AG09309 (cell line): ENCODE measurements at places on chromosomes 1 and 21.
A peak's percentile ranks its signal among the peaks of the same experiment; 100 is the strongest.

GRCh38 chr1:163163163-163163562 is 39.6 kb downstream of the RGS5 start:
- no peak for DNase-seq

DNA sequence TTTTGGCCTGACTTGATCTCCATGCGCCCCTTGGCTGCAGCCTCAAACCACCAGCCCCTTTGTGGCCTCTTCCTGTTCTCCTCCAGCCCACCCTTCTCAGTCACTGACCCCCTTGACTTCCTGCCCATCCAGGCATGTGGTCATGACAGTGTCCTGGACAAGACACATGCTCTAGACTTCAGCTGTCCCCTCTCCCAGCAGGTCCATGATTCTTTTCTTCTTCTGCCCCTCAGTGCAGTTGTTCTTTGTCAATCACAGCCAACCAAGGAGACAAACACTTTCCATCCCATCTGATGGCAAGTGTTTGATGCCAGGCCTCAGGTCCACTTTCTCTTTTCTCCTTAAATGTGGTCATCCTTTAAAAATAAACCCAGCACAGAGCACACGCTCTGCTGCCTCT is 49.7 kb downstream of the SYT6 start:
- DNase-seq: no peak

- DNase-seq: no peak
Observed at GRCh38 chr1:57235730-57236510, 187.9 kb downstream of the DAB1 start.

- no peak for DNase-seq
Observed at GRCh38 chr1:225460737-225461532, 33.1 kb upstream of the LBR start.

DNA sequence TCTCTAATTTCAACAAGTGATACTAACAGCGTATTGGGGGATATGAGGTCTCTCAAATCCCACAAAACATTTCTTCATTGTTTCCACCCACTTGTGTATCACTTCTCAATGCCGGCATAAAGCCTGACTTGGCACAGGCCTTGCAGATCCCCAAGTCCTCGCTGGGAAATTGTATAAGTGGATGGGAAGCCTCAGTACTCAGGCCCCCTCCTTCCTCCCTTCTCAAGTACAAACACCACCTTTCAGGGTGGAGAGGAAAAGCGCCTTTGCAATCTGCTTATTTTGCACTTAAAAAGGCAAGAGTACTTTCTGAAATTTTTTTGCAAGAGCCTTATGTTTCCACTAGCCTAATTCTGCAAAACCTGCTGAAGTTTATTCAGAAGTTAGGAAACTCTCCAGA is 25.8 kb upstream of the KLHDC8A start:
- no peak for DNase-seq

- DNase-seq: peak; percentile 38
Observed at GRCh38 chr1:200856716-200857357, 15.9 kb upstream of the GPR25 start.

- no peak for DNase-seq
Observed at GRCh38 chr1:229434005-229434640, at the start of gene ACTA1. TSS of gene ACTA1 (minus strand) at chr1:229434094. CDS start at chr1:229433115, 979 bp downstream.

GRCh38 chr21:39125752-39126485 is 57.3 kb downstream of the PSMG1 start:
- no peak for DNase-seq

GRCh38 chr1:173440430-173440829 is 36.7 kb upstream of the PRDX6 start:
- no peak for DNase-seq

- no peak for DNase-seq
Observed at GRCh38 chr21:32452641-32453040, 40.1 kb downstream of the EVA1C start.

DNA sequence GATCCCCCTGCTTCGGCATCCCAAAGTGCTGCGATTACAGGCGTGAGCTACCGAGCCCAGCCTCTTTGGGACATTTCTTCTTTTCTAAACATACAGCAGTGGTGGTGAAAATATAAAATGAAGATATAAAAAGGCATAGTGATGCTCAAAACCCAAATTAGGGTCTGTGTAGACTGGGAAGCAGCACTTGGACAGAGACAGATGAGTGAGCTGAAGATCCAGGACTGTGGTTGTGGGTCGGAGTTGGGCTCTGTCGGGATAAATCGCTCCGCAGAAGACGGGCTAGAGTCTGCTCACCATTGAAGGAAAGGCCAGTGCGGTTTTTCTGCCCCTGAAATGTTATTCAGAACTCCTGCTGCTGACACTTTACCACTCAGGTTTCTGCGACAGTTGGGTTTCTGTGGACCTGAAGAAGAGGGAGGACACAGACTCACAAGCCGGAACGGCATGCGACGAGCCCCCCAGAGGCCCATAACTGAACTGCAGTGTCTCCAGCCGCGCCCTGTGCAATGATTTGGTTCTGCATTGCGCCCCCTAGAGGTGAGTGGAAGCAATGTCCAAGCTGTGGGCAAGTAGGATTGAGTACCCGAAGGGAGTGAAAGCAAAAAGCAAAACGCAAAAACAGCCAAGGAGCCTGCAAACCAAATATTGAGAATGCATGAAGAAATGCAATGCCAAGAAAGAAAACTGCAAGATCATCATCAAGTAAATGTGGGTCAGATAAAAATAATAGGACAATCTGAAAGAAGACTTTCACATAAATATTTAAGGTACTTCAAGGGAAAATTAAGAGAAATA is 66.6 kb downstream of the GABPA start:
- DNase-seq: peak; percentile 42

- DNase-seq: peak; percentile 96
Observed at GRCh38 chr1:171292799-171293198, 21.2 kb upstream of the FMO4 start.

DNA sequence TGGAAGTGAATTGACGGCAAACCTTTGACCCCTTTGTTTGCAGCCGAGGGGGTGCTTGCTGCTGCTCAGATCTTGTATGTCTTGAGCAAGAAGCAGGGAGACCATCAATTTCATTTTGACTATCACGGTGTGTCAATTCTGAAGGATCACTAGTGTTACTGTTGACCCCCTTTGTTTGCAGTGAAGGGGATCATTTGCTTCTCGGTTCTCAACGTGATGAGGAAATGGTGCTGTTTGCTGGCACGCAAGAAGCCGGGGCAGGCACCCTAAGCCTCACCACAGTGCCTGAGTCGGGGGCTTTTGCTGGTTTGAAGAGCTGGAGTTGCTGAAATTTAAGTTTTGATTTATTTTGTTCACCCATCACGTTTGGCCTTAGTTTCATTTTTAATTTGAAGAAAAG is 7.5 kb downstream of the RBM15 start:
- no peak for DNase-seq

DNA sequence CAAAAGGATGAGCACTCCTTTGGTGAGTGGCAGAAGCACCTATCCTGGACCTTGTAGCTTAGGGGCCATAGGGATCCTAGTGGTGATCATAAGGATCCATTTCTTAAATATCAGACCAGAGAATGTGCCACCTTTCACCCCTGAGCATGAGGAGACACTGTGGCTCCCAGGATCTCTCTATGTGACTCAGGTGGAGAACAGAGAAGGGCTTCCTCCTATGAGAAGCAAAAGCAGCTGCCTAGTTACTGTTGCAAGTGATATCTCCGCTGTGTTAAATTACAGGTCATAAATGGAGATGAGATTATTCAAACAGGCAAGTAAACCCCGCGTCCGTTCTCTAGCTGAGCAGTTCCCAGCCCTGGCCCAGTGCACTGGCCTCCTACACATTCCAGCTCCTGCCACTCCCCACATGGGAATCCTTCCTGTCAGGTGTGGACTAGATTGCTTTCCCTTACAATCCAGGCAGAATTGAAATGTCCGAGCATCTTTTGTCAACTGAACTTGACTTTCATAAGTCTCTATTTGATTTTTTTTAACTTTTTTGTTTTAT is 26.3 kb downstream of the CLEC20A start:
- no peak for DNase-seq

DNA sequence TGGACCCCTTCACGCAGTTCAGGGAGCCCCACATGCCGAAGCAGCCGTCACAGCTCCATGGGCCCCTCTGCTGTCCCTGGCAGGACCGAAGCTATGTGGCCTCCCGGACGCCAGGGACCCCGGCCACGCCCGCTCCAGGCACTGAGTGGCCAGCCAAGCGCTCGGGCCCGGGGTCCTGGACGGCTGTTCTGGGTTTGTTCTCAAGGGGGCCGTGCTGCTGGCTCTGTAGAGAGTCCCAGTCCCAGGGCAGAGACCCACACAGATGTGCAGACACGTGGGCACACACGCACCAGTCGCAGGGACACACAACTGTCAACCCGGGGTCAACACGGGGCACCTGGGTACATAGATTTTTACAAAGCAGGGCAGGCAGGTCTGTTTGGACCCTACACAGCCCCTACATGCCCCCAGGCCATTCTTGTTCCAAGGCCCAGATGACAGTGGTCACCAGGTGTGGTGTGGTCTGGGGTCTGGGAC is 6.7 kb downstream of the B3GALT6 start:
- DNase-seq: no peak

DNA sequence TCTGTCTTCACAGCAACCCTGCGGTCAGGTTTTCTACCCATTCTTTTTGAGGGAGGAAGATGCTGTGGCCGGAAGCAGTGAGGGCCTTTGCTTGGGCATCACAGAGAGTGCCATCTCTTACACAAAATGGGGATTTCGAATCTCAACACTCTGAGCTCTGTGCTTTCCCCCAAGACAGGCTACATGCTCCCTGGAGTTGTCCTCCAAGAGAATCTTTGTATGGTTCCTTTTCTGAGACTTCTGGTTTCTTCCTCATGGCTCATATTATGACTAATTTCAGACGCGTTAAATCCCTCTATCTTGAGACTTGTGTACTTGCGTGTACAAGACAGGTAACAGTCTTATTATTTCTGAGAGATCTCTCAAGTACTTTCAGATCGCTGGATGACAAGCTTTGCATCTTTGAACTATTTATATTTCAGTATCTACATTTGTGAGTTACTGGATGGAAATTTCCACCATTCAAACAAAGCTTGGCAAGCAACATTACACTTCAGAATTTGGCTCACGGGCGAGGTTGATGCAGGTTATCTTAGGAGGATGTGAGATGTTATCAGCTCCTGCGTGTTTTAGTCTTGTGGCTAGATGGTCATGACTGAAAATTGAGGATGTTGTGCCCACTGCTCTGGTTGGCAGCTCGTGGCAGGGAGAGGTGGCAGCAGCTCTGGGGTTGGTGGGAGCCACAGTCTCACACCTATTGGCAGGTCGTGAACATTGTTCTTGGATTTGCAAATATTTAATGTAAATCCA is 19.4 kb downstream of the ABCG1 start:
- DNase-seq: no peak

GRCh38 chr1:155976913-155977689 is 1.2 kb downstream of the ARHGEF2 start:
- no peak for DNase-seq

DNA sequence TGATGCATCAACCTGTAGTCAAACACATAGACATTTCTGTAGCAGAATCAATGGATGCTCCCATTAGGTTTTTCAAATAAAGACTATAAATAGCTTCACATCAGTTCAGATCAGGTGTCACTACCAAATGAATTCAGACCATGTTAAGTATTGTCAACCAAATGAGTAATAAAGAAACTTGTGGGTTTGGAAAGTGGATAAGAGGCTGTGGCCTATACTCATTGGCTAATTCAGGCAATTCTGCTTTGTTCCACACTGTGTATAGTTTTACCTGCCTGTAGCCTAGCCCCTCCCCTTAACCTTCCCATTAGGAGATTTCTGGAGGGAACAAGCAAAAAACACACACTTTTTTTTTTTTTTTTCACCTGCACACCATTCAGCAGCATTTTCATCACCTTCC is 321.2 kb downstream of the HLX start:
- DNase-seq: no peak

GRCh38 chr1:116001739-116002487 is 25.6 kb downstream of the SLC22A15 start:
- DNase-seq: no peak

GRCh38 chr1:226542623-226543103 is 5.9 kb upstream of the STUM start:
- no peak for DNase-seq

GRCh38 chr1:145692785-145693443 is 14.3 kb downstream of the PDZK1 start:
- no peak for DNase-seq

DNA sequence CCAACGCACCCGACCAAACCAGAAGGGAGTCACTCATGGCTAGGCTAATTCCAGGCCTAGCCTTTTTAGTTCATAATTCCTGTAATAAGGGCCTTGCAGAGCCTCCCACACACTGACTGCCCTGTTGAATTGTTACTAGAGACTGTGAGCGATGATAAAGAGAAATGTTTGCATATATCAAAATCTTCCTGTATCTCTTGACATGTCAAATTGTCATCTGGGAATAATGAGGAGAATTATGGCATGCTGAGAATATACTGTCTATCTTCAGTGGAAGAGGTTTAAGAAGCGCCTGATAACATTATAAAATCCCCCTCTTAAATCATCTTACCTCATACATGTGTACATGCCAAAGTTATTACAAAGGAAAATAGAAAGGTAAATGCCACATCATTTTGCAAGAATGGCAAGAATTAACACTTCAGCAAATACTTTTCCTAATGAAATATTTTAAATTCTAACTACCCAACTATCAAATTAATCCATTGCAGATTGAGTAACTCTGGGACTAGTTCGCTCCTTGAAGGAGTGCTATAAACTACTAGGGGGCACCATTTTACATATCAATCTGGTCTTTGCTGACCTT is 144.1 kb downstream of the CENPF start:
- no peak for DNase-seq

DNA sequence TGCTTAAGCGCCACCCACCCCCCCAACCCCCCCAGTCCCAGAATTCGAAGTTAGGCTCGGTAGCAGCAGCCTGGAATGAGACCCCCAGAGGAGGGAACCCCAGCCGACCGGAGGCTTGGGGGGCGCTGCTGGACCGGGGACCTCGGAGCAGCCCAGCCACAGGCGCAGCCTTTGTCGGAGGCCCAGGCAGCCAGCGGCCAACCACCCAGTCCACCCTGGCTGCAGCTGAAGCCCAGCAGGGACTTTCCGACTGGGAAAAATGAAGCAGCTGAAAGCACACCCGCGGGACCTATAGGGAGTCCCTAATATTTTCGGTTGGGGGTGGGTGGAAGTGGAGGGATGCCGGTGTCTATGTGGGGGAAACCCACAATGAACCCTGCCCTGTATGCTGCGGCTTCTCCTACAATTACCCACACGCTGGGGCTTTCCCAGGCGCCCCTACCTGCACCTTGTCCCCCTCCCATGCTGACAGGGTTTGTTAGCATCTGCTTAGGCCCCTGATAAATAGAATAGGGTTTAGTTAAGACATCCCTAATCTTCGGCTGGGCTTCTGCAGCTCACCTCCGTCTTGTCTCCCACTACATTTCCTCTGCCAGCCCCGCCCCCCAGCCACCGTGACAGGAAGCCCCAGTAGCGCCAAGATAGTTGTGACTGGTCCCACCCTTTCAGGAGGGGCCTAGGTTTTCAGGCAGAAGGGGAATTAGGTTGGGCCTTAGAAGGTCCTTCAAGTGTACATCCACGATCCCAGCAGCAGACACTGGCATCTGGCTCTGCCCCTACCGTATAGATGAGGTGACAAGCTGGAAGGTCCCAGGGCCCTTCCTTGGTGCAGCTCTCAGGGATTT is 838 bp downstream of the CCDC28B start:
- no peak for DNase-seq
